ENCODE measurements at places on chromosomes 4 and X.

DNA sequence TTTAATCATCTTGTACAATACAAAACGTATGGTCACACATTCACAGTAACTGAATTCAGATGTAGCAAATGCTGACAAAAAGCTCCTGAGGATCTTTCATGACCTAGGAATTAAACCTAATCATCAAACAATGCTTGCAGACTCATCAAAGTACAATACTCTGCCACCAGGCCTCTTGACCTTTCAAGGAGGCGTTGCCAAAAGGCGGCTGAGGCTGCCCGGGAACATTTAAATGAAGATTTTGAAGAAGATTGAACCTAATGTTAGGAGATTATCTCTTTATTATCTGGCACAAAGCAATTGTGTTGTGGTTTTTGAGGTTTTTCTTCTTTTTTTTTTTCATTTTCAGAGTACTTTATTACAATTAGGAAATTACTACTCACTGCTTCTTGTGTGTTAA, 340.5 kb downstream of the GALNTL6 start:
- DNase-seq: no peak

GRCh38 chrX:49060914-49061313, 2.1 kb downstream of the CCDC120 start:
- DNase-seq: no peak

GRCh38 chr4:14218641-14219040, 591.1 kb upstream of the BOD1L1 start:
- no peak for DNase-seq

DNA sequence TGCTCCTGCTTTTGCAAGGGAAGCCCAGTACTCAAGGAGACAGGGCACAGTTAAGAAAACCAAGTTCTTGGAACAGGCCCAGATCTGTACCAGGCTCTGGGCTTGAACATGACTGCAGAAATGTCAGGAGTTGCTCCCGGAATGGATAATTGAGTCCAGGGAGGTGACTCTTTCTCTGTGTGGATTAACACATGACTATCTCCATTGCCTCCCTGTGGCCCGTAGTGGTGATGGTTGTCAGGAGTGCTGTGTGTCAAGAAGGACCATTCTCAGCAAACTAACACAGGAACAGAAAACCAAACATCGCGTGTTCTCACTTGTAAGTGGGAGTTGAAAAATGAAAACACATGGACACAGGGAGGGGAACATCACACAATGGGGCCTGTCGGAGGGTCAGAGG, 39.9 kb downstream of the CCKAR start:
- DNase-seq: no peak

GRCh38 chr4:2290974-2291704, 29.2 kb upstream of the MXD4 start:
- no peak for DNase-seq

DNA sequence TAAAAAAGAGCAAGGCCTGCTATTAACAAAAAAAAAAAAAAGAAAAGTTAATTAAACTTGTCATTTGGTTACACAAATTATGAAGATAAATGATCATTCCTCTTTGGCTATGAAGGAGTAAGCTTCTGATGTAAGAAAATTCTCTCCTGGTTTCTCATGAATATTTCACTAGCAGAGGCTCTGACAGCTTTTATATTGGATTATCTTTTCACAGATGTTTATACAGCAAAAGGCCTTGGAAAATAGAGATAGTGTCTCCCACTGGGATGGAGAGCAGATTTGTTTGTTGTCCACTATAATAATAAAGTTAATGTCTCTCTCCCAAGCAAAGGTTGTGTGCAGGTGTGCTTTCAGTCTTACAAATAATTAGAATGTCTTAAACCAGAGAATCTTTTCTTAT, 40.7 kb upstream of the PDGFC start:
- DNase-seq: peak; percentile 27

DNA sequence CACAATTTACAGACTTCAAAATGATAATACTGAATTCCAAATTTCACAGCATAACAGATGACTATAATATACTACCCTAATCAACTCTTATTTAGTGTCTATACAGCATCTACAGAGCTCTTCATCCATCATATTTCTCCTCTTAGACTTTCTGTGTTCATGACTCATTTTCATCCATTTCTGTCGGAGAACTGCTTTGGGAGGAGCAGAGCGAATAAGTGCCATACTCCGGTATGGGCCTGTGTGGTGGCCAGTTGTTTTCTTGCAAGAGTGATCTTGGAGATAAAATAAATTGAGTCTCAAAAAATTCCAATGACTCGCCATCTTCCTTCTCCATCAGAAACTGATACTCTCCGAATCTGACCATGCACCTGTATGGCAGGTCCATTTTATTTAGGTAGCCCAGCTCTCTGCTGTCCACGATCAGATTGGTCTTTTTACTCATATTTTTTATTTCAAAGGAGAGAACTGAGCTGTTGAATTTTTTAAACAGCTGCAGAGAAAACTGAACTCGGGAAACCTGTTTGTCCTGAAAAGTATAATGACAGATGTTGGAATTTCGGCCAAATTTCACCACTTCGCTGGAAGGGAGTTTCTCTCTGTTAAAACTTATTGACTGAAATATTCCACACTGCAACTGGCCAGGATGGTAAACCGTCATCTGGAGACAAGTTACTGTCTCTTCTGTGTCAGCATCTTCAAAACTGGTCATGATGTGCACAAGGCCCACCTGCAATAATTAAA, 7.8 kb downstream of the TIFA start:
- no peak for DNase-seq

All from fibroblast of upper back skin (primary cell).